Endothelial cell (in vitro differentiated cells): ENCODE measurements at places on chromosomes 1 and 21.

- peaks cover 6% of the 10 kb centered on the region for H3K4me1 ChIP-seq
- peaks cover 22% of the 10 kb centered on the region for H3K36me3 ChIP-seq
- no peak overlapping the region for H3K4me3 ChIP-seq
- no peak overlapping the region for H3K27ac ChIP-seq
- H3K27me3 ChIP-seq = peaks cover 12% of the 10 kb centered on the region
Observed at GRCh38 chr1:29121936-29122681, 1.6 kb downstream of the TMEM200B start.

- peaks cover 18% of the 10 kb centered on the region for H3K4me1 ChIP-seq
- H3K36me3 ChIP-seq = no peaks in the 10 kb centered on the region
- peaks cover 4% of the 10 kb centered on the region for H3K27me3 ChIP-seq
- H3K27ac ChIP-seq = no peak overlapping the region
Observed at GRCh38 chr1:152411134-152411533, 2.9 kb downstream of the CRNN start.

DNA sequence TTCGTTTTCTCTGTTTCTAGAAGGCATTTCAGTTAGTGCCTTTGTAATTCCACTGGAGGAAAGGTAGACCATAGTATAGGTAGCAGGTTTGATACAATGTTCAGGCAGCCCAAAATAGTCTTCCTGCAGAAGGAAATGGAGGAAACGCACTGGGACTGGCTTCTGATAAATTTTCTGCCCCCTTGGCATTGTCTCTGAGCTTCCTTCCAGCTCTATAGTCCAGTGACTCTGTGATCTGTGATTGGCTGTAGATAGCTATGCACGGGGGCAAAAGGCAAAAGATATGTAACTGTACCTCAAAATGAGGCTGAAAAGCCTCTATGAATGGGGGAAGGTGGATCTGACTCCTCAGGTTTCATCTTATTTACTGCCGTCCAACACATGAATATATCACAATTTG lies 5.8 kb upstream of the MAGOH start:
- no peak overlapping the region for H3K4me3 ChIP-seq
- H3K27me3 ChIP-seq = no peaks in the 10 kb centered on the region
- H3K27ac ChIP-seq = peak overlapping the region; percentile 72
- no peak for DNase-seq

- no peaks in the 10 kb centered on the region for H3K27me3 ChIP-seq
- no peak overlapping the region for H3K4me3 ChIP-seq
- no peaks in the 10 kb centered on the region for H3K4me1 ChIP-seq
- no peaks in the 10 kb centered on the region for H3K36me3 ChIP-seq
- DNase-seq = no peak
Observed at GRCh38 chr1:193952778-193953374, 766.5 kb upstream of the B3GALT2 start.

GRCh38 chr1:161480381-161481035 lies 24.7 kb upstream of the FCGR2A start:
- no peak overlapping the region for H3K4me3 ChIP-seq
- peaks cover 4% of the 10 kb centered on the region for H3K4me1 ChIP-seq
- H3K36me3 ChIP-seq = peaks cover 2% of the 10 kb centered on the region

DNA sequence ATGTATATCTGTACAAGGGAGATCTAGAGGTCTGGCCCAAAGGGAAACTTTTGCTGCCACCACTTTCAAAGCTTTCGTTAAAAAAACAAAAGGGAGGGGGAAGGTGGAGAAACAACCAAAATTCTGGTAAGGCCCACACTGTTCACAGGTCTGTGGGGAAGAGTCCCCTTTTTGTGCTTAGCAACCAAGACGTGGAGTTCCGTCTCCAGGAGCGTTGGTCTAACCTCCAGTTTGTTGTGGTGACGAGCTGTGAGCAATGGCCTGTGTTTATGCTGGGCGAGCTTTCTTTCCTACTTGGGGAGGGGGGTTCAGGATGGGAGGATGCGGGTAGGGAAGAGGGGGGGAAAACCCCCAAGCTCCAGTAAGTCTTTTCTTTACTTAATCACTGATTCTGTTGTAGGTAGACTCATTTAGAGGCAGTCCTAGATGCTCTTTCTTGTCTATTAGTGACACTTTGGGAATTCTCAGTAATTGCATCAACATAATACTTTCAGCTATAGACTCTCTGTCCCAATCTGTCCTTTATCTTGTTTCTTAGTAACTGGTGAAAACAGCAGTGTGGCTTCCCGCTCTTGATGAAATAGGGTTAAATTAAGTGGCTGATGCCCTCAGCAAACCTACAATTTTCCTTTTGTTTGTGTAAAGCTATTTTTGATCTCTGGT lies 1.5 kb downstream of the HIPK1 start:
- peaks cover 38% of the 10 kb centered on the region for H3K4me1 ChIP-seq
- DNase-seq = peak; percentile 44
- peaks cover 16% of the 10 kb centered on the region for H3K27me3 ChIP-seq

DNA sequence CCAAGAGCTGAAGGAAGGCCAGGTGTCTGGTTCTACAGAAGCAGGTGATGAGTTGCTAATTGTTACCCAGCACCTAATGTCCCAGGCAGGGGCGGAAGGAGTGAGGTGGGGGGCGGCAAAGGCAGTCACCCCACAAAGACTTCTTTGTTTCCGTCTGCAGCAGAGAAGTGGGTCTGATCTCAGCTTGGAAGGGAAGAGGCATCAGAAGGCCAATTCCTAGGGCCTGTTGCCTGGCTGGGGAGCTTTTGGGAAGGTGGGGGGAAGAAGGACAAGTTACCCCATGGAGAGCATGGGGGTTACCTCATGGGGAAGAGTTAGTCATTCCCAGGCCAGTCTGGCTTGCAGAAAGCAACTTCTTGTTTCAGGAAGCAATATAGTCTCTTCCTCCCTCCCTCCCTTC lies 10.9 kb downstream of the IGSF21 start:
- H3K27me3 ChIP-seq = peaks cover 9% of the 10 kb centered on the region
- H3K4me1 ChIP-seq = peaks cover 10% of the 10 kb centered on the region
- H3K36me3 ChIP-seq = no peaks in the 10 kb centered on the region

- no peaks in the 10 kb centered on the region for H3K36me3 ChIP-seq
- no peak overlapping the region for H3K4me3 ChIP-seq
- no peak overlapping the region for H3K27ac ChIP-seq
- no peaks in the 10 kb centered on the region for H3K4me1 ChIP-seq
- DNase-seq = no peak
Observed at GRCh38 chr1:164733070-164733469, 174.1 kb downstream of the PBX1 start.

- peaks cover 11% of the 10 kb centered on the region for H3K4me1 ChIP-seq
- DNase-seq = no peak
- H3K36me3 ChIP-seq = no peaks in the 10 kb centered on the region
- no peak overlapping the region for H3K27ac ChIP-seq
- no peaks in the 10 kb centered on the region for H3K27me3 ChIP-seq
Observed at GRCh38 chr1:223175633-223176032, 32.6 kb upstream of the TLR5 start.

DNA sequence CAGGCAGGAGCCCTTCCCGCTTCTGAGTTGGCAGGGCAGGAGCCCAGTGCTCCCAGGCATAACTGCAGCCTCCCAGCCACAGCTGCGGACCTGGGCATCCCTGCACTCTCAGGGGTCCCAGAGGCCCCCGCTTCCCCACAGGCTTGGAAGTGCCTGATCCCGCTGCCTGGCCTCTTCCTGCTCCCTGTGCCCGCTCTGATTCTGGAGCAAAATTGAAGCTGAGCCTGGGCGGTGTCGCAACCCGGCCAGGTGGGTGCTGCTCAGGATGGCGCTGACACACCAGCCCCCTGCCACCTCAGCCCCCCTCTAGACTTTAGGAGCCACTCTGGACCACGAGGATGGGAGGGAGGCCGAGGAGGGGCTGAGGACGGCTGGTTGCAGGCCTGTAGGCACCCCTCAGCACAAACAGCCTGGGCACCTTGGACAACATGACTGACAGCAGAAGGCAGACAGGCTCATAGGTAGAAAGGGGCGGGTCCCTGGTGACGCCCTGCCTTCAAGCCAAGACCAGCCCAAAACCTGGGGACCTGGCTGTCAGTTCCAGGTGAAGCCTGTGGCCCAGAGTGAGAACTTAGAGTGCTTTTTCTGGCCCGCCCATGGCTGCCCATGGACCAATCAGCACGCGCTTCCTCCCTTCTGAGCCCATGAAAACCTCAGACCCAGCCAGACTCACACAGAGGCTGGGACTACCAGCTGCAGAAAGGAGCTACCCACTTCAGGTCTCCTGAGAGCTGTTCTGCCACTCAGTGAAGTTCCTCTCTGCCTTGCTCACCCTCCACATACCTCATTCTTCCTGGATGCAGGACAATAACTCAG lies 7.2 kb downstream of the HLCS start:
- no peak overlapping the region for H3K4me3 ChIP-seq
- no peak for DNase-seq
- H3K36me3 ChIP-seq = peaks cover 29% of the 10 kb centered on the region
- H3K27me3 ChIP-seq = peaks cover 3% of the 10 kb centered on the region
- H3K27ac ChIP-seq = no peak overlapping the region

DNA sequence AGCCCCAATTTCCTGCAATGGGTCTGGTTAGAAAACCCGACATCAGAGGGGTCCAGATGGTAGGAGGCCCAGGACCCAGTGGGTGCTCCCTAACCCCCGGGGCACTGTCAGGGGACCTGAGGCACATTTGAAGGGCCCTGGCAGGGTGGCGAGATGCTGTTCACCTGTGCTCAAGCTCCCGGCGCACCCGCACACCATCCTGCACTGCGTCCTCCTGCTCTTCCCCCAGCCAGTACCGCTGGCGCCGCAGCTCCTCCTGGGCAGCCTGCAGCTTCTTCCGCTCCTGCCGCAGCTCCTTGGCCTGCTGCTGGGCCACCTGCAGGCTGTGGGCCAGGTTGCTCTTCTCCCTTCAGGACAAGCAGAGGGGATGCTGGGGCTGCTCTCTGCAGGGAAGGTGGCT lies 36.0 kb downstream of the RNU1-1 start:
- H3K27me3 ChIP-seq = peaks cover 1% of the 10 kb centered on the region
- no peaks in the 10 kb centered on the region for H3K4me1 ChIP-seq
- H3K36me3 ChIP-seq = peaks cover 24% of the 10 kb centered on the region
- no peak overlapping the region for H3K27ac ChIP-seq
- no peak overlapping the region for H3K4me3 ChIP-seq

DNA sequence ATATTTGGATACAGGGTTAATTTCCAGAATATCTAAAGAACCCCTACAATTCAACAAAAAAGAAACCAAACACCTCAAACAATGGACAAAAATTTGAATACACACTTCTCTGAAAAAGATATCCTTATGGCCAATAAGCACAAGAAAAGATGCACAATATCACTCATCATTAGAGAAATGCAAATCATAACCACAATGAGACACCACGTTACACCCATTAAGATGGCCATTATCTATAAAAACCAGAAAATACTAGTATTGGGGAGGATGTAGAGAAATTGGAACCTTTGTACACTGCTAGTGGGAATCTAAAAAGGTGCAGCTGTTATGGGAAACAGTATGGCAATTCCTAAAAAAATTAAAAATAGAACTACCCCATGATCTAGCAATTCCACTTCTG lies 4.9 kb downstream of the ADAM30 start:
- H3K4me1 ChIP-seq = peaks cover 17% of the 10 kb centered on the region
- no peaks in the 10 kb centered on the region for H3K27me3 ChIP-seq
- H3K4me3 ChIP-seq = no peak overlapping the region
- H3K36me3 ChIP-seq = no peaks in the 10 kb centered on the region

- no peak overlapping the region for H3K27ac ChIP-seq
- H3K4me1 ChIP-seq = no peaks in the 10 kb centered on the region
- DNase-seq = peak; percentile 54
- peaks cover 4% of the 10 kb centered on the region for H3K27me3 ChIP-seq
Observed at GRCh38 chr1:17485281-17485680, 45.8 kb upstream of the RCC2 start.

- DNase-seq = no peak
- peaks cover 2% of the 10 kb centered on the region for H3K4me1 ChIP-seq
- no peak overlapping the region for H3K4me3 ChIP-seq
- no peaks in the 10 kb centered on the region for H3K36me3 ChIP-seq
- peaks cover 1% of the 10 kb centered on the region for H3K27me3 ChIP-seq
Observed at GRCh38 chr1:168291222-168291837, 10.7 kb downstream of the TBX19 start.

- DNase-seq = no peak
- peaks cover 4% of the 10 kb centered on the region for H3K27me3 ChIP-seq
- H3K4me1 ChIP-seq = peaks cover 13% of the 10 kb centered on the region
- H3K4me3 ChIP-seq = no peak overlapping the region
Observed at GRCh38 chr21:33943293-33943692, 27.7 kb upstream of the ATP5PO start.

DNA sequence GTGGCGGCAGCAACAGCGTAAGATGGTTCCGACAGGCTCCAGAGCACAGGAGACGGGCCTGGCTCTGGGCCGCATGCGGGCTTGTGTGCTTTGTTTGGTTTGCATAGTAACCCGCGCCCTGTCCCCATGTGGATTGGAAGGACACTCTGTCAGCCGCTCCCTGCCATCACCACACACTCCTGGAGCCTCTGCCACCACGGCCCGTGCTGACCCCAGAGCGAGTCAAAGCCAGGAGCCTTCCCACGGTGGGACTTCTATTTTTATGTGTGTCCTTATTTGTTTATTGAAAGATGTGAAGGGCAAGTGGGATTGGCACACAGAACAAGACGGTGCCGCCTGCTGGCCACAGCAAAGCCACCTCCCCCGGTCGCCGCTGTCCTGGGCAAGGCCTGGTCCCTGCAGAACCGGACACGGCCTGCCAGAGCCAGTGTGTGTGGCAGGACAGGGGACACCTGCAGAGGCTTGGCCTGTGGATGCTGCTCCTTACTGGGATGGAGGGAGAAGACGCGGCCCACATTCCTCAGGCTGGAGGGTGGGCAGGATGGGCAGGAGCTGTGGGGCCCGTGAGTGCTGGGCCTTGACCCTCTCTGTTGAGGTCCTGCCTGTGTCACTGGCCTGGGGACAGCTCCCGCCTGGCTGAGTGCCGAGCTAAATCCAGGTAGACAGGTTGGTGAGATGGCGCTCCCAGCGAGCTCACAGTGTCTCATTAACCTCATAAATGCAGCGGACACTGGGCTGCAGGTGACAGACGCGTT lies 64.4 kb downstream of the AGPAT3 start:
- no peak for DNase-seq
- no peaks in the 10 kb centered on the region for H3K4me1 ChIP-seq
- H3K27me3 ChIP-seq = peaks cover 3% of the 10 kb centered on the region
- no peak overlapping the region for H3K4me3 ChIP-seq

GRCh38 chr1:44408632-44409602 lies 3.9 kb downstream of the RNF220 start:
- H3K27me3 ChIP-seq = peaks cover 7% of the 10 kb centered on the region
- H3K36me3 ChIP-seq = no peaks in the 10 kb centered on the region
- H3K4me3 ChIP-seq = peak overlapping the region; percentile 93
- peaks cover 21% of the 10 kb centered on the region for H3K4me1 ChIP-seq
- DNase-seq = peak; percentile 51

DNA sequence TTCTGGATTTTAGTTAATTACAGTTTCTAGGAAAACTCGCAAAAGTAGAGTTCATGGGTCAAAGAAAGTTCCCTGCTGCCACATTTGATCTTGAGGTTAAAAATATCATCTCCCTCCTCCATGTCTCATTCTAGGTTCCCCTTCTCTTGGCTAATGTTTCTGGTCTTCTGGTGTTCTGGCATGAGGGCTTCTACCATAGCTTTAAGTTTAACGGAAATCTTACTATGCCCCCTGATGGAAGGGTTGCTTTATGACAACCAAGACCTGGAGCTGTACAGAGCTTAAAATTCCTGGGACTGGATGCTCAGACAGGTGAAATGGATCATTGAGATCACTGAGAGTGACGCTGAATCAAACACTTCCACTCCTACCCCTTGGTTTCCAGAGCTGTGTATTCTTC lies 1881.7 kb downstream of the MRPL39 start:
- H3K4me1 ChIP-seq = no peaks in the 10 kb centered on the region
- no peaks in the 10 kb centered on the region for H3K27me3 ChIP-seq
- H3K4me3 ChIP-seq = no peak overlapping the region
- H3K27ac ChIP-seq = no peak overlapping the region
- DNase-seq = no peak

GRCh38 chr1:218600968-218601367 lies 255.8 kb downstream of the TGFB2 start:
- DNase-seq = no peak
- no peaks in the 10 kb centered on the region for H3K4me1 ChIP-seq
- H3K36me3 ChIP-seq = no peaks in the 10 kb centered on the region
- no peak overlapping the region for H3K27ac ChIP-seq
- H3K4me3 ChIP-seq = no peak overlapping the region
